ENCODE measurements at places on chromosomes 2 and 18.

GRCh38 chr2:54915101-54915500 lies 135.2 kb downstream of the RTN4 start:
- no peak for DNase-seq

- DNase-seq: no peak
Measured at GRCh38 chr2:238975408-238975807, 127.5 kb downstream of the TWIST2 start.

DNA sequence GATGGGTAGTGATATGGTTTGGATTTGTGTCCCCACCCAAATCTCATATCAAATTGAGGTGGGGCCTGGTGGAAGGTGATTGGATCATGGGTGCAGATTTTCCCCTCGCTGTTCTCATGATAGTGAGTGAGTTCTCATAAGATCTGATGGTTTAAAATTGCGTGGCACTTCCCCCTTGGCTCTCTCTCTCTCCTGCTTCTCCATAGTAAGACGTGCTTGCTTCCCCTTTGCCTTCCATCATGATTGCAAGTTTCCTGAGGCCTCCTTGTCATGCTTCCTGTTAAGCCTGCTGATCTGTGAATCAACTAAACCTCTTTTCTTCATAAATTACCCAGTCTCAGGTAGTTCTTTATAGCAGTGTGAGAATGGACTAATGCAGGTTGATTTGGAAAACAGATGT lies 223.2 kb upstream of the APCDD1 start:
- DNase-seq: no peak

DNA sequence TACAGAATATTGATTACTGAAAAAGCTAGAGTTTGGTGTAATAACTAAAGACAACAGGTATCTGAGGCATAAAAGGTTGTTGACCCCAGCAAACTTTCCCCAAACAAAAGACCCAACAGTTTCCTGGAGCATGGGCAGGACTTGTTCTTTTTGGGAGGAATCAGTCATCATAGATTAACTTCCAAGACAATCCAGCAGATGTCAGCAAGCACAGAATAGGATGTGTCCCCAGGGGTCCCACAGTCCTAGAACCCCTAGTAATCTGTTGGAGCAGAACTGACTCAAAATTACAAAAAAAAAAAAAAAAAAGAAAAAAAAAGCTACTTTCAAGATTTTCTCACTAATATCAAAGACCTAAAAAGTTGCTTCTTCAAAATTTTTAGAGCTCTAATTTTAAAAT lies 564.7 kb upstream of the SLC39A10 start:
- no peak for DNase-seq

DNA sequence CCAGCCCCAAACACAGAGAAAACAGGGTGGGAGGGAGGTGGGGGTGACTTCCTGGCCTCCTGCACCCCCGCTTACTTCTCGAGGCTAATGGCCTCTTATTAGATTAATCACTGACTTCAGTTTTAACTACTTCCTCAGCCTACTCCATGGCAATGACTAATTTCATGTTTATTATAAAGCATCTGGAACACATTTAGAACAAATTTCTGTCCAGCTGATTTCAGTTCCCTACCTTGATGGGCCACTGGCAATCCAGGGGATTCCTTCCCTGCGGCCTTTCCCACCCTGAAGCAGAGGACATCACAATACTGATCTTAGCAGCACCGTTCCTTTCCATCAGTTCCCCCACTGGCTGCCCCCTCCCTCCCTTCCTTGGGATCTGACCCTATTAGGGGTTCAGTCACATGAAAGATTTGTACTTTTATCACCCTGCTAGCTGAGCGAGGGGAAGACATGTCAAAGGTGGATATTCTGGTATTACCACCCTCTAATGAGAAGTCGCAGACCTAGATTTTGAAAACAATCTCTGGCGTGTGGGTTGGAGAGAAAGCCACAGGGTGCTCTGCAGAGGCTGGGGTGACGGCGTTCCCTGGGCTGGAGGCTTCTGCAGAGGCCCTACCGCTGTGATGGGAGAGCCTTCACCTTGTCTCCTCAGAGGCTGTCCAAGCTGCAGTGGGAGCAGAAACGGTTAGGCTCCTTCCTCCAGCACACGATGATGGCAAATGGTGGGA lies 67.6 kb downstream of the KIAA2012 start:
- peak; percentile 36 for DNase-seq

DNA sequence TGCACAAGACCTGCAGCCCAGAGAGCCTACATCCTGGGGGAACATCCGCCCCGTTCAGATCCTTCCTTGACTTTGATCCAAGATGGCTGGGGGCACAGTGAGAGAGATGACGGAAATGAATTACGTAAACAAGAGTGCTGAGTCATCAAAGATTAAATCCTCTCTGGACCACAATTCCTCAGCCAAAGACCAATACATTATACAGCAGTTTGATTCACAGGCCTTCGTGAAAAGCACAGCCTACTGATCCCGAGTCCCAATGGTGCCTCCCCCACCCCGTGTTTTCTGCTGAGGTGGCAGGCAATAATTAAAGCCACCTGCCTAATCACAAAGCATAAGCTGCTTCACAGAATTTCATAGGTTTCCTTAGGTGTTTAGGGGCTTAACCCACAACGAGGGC lies 43.0 kb downstream of the MYO5B start:
- DNase-seq: peak; percentile 13

DNA sequence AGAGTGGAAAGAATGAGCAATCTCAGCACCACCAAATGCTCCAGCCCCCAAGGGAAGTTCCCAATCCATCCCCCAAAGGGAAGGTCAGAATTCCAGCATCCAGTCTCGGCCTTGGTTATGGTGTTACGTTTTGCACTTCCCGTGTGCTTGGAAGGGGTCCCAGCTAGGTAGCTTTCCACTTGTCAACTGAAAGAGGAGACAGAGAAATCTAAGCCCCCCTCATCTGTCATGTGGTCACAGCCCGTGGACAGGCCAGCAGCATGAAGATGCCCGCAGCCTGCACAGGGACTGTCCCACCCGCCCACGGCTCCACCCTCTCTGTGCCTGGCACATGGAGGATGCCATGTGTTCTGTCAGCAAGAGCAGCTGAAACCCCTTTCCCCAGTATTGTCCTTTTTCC lies 32.1 kb downstream of the RHOB start:
- DNase-seq: no peak

DNA sequence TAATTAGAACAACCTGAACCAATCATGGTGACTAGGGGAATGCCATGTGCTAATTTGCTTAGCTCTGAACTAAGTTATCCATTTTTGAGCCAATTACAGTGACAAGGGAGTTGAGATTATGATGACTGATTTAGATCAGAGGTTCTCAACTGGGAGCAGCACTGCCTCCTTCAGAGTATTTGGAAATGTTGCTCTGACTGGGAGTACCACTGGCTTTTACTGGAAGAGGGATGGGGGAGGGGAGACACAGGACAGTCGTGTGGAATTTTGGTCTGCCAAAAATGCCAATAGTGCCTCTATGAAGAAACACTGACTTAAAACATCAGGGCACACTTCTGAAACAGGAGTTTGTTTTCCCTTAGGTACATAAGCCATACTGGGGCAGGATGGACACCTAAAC lies 48.1 kb upstream of the VPS54 start:
- DNase-seq: no peak

GRCh38 chr2:28613633-28614501 lies 118.0 kb downstream of the PLB1 start:
- DNase-seq: peak; percentile 99

- peak; percentile 74 for DNase-seq
Measured at GRCh38 chr2:191679818-191680600, 2.1 kb downstream of the NABP1 start.

DNA sequence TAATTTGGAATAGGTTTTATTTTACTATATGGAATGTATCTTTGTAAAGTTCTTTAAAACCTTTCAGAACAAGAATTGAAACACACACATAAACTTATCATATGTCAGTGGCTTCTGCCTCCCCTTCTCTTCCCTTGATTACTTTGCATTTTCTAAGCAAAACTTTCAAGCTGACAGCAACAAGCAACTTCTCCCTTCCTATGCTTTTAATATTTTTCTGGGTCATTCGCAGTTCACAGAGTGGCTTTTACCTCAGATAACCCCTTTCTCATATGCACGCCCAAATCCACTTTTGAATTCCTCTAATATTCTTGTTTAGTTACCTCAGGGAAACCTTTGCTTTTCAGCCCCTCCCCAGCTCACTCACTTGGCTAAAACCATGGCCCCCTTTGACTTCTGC lies 36.7 kb upstream of the CDC42EP3 start:
- no peak for DNase-seq

DNA sequence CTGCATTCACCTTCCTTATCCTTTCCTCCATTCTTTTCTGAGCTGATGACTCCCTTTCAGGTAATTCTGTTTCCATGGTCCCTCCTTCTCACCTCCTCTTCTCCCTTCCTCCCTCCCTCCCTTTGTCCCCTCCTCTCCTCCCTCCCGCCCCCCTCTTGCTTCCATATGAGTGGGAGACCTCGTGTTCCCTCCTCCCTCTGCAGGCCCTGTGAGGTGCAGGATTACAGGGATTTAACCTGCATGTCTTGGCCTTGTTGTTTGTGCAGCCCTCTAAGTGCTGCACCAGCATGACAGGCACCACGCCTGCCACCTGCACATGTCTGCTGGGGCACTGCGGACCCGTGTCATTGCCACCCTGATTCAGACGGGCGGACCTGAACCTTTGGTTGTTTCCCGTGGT lies 103.1 kb downstream of the SNTG2 start:
- no peak for DNase-seq

DNA sequence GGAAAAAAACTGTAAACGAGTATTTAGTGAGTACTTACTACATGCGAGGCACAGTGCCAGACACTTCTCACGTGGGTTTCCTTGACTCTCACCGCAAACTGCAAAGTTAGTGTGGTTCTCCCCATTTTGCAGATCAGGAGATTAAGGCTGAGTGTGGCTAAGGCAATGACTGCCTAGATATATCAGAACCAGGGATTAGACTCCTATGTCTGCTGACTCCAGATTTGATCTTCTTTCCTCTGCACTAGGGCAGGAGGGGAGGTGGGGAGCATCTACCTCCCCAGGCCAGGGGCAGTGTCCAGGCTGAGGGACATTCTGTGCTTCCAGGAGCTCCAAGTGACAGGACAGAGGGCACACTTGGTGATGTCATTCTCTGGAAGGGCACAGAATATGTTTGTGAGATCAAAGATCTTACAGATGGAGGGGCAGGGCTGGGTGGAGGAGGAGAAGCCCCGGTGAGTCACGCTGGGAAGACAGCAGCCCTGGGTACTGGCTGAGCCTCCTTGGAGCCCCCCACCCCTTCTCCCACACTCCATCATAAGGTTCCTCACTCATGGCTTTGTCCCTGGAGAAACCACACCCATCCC lies 92.4 kb downstream of the RHOB start:
- DNase-seq: no peak

- no peak for DNase-seq
Measured at GRCh38 chr2:54803783-54804751, 80.6 kb downstream of the EML6 start.

DNA sequence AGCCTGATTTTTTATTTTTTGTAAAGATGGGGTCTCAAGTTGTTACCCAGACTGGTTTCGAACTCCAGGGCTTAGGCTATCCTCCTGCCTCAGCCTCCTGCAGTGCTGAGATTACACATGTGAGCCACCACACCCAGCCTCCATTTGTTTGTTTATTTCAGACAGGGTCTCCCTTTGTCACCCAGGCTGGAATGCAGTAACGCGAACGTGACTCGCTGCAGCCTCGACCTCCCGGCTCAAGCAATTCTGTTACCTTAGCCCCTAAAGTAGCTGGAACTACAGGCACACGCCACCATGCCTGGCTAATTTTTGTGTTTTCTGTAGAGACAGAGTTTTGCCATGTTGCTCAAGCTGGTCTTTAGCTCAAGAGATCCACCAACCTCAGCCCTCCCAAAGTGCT lies 27.2 kb downstream of the UBXN4 start:
- no peak for DNase-seq

DNA sequence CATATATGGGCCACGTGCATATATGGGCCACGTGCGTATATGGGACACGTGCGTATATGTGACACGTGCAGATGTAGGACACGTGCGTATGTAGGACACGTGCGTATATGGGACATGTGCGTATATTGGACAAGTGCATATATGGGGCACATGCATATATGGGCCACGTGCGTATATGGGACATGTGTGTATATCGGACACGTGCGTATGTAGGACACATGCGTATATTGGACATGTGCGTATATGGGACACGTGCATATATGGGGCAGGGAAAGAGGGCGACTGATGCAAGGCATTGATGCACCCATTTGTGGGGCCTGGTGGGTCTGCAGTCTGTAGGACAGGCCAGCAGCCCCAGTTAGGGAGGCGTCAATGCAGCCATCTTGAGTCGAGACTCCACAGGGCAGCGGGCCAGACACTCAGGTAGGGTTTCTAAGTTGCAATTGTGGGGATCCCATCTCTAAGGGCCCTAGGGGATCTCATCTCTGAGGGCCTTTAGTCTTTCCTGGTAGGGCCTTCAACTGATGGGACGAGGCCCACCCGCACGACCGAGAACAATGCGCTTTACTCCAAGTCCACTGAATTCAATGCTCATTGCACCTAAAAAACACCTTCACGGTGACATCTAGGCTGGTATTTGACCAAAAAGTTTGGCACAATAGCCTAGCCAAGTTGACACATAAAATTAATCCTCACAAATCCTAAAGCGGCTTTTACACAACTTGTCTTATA lies 92.3 kb upstream of the ZNF516 start:
- DNase-seq: no peak

Data from astrocyte of the spinal cord (primary cell).